ENCODE measurements at places on chromosomes 5 and 9. TPM values are rescaled to one million over a fixed set of nuclear protein-coding genes. Genes with fewer than 3 reads are reported as not detected.
A peak's percentile ranks its signal among the peaks of the same experiment; 100 is the strongest.

IRX4 gene
- 12.1 TPM for total RNA-seq

- no peak for DNase-seq
Measured at GRCh38 chr5:107869438-107870115, 198.8 kb upstream of the EFNA5 start.

- no peak for DNase-seq
Measured at GRCh38 chr5:22901885-22902284, 48.7 kb upstream of the CDH12 start.

- no peak for DNase-seq
Measured at GRCh38 chr5:64811050-64811640, 42.4 kb downstream of the CWC27 start.

GRCh38 chr9:81984928-81985327, 3.6 kb upstream of the SPATA31D1 start:
- DNase-seq, result no peak

DNA sequence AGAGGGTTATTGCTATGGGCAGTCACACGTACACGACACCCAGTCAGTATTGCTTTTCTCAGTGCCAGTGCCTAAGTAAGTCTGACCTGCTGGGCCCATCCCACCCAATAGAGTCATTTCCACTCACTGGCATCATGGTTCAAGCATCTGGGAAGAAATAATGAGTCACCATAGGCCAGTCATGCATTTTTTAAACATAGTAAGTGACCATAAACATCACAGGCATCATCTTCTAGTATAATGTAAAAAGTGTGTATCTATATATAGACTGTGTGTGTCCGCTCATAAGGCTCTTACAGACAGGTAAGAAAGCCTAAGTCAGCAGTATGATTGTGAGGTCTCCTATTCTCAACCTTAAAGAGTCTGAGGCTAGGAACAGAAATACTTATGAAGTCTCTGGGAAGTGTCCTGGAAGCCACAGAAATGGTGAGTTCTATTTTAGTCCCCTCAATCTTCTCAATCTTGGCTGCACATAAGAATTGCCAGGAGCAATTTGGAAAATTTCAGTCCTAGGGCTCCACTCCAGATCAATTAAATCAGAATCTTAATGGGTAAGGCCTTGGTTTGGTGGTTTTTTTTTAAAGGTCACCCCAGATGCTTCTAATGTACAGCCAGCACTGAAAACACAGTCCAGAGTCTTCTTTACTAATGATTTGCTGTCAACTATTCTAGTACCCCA, 65.2 kb downstream of the ZNF366 start:
- no peak for DNase-seq

GRCh38 chr5:149466457-149466972, 84.7 kb downstream of the CSNK1A1 start:
- DNase-seq, result no peak

DNA sequence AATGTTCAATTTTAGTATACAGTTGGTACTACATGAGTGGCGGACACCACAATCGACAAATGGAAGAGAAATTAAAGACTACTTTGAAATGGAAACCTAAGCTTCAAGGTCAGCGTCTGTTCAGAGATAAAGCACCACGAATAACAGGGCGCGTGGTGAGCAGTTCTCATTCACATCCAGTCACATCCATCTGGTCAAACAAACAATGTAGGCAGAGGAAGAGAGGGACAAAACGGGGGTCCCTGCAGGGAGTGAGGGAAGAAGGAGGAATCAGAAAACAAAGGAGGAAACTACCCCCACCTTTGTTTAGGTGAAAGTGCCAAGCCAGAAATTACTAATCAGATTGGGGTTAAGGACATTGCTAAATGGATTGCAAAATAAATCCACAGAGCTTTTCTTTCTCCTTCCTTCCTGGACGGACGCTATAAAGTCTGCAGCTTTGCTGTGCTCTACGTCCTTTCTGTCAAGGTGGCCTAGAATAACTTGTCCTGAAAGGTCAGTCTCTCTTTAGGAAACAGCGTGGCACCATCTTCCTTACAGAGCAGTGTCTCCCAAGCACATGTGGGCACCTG, 138.6 kb downstream of the ENTREP1 start:
- DNase-seq, result no peak

DNA sequence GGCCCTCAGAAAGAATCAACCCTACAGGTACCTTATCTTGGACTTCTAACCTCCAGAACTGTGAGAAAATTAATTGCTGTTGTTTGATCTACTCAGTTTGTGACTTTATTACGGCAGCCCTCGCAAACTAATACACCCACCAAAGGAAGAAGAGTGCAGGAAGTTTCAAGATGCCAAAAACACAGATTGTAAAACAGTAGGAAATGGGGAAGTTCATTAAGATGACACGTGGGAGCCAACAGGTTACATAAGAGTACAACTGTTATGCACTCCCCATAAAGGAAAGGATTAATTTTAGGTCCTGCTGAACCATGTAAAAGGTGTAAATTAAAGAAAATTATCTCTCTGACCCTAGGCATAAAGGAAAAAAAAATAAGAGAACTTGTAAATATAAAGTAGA, 294.3 kb downstream of the EPB41L4A start:
- no peak for DNase-seq

- no peak for DNase-seq
Measured at GRCh38 chr9:34988218-34989002, 1.1 kb upstream of the DNAJB5 start.

DNA sequence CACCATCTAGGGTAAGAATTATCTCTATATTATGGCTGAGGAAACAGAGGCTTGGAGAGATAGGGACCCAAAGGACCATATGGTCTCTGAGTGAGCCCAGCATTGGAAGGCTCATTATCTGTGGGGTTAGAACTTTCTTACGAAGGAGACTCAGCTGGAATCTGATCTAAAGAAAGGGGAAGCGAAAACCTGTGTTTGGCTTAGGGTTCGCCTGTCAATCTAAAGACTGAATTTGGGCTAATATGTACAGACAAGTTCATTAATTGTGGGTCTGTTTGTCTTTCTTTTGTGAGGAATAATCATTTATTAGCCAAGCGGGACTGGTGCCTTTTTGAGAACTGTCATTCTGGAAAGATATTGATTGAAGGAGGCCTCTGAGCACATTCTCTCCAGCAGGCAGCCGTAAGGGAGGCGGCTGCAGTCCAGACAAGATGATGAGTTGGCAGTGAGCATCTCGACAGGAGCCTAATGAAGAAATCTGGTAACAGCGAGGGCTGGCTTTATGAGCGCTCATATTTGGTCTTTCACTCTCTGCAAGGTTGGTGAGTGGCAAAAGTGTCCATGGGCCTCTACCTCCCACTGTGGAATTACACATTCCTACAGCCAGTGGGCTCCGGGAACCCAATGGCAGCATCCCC, 104.2 kb upstream of the GPR151 start:
- no peak for DNase-seq

DNA sequence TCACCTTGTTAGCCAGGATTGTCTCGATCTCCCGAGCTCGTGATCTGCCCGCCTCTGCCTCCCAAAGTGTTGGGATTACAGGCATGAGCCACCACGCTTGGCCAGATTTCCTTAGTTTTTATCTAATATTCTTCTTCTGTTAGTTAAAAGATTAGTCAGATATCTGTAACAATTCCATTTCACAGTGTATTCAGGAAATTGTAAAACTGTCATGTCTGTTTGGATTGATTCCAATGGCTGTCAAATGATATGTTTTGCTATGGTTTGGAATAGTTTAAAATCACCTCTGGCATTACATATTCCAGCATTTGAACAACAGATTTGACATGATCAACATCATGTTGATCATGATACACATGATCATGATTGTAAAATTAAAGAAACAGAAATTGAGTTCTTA, 193.6 kb upstream of the DAB2 start:
- no peak for DNase-seq

WHRN gene
- 0.35 TPM for total RNA-seq

- DNase-seq, result peak; percentile 87
Measured at GRCh38 chr5:16616536-16617273, at the start of gene RETREG1. TSS of gene RETREG1 (minus strand) at chr5:16616997. CDS start at chr5:16616971, 26 bp downstream.

DNA sequence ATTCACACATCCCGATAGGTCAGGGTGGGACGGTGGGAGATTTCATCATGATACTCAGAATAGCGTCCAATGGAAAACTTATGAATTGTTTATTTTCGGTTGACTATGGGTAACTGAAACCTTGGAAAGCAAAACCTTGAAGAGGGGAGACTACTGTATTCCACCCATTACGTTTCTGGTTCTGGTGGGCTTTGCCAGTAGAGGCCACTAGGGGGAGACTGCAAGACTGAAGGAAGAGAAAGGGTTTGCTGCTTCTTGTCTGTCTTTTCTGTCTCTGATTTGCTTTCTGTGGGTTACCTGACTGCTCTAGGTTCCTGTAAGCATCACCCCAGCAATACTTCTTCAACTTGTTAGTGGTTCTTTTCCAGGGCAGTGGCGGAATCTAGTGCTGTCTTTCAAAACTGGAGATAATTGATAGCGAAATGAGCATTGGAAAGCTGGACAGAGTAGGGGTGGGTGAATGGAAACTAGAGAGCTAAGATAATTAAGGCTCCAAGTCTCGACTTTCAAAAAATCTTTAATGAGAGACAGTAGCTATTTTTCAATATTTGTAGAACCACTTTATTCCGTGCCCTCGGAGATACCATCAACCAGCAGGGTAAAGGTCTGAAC, 27.0 kb downstream of the GRIN3A start:
- DNase-seq, result no peak

DNA sequence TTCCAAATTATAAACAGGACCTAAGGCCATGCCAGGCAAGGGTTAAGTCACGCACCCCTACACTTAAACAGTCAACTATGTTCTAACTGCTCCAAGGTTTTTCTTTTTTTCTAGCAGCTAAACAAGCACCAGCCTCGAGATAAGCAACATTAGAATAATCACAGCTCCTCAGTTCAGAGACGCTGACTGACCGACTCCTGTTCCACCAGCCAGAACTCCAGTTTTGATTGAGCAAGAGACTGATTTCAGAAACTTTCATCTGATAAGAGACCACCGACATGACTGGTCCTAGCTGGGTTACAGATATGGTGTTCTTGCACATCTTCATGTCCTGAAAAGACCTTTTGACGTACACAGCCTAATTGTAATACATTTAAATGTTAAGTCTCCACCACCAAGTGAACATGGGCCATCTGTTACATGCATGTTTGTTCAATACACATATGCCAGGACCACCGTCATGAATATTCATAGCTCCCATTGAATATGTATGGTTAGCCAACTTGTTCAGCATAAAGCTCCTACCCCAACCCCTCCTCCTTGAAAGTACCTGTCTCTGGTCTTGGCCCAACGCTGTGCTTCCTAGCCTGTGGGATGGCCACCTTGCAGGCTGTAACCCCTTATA, 23.7 kb upstream of the OTULINL start:
- DNase-seq, result no peak

DNA sequence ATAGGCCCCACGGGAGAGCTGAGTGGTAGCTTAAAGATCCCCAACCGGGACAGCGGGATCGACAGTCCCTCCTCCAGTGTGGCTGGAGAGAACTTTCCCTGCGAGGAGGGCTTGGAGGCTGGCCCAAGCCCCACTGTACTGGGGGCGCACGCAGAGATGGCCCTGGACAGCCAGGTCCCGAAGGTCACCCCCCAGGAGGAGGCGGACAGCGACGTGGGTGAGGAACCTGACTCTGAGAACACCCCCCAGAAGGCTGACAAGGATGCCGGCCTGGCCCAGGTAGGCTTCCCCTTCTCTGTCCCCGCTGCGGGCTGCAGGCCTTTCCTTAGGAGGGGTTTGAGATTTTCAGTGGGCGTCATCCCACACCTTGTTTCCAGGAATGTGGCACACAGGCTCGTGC, 29.1 kb downstream of the FGD3 start:
- DNase-seq, result no peak

DNA sequence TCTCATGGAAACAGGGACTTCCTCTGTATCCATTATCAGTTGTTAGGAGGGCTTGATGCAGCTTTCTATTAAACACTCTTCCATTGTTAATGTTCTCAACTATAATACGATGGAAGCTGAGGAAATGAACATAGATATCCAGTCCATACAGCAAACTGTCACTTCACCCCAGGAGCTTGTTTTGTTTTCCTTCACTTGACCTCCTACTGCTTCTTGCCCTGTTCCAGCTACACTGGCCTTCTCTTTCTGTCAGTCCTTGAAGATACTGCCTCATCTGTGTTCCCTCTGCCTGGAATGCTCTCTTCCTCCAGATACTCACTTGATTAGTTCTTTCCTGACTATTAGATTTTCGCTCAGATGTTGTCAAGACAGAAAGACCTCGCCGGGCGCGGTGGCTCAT, 17.1 kb downstream of the CTNNA1 start:
- no peak for DNase-seq

ORM2 gene
- total RNA-seq, result 0.32 TPM

PCDHB11 gene
- total RNA-seq, result 1.9 TPM

- no peak for DNase-seq
Measured at GRCh38 chr5:179766726-179767455, 26.9 kb upstream of the LTC4S start.
